HCT116 (cell line): ENCODE measurements at places on chromosomes 16 and 17. TPM values are rescaled to one million over a fixed set of nuclear protein-coding genes. Genes with fewer than 3 reads are reported as not detected.

DNA sequence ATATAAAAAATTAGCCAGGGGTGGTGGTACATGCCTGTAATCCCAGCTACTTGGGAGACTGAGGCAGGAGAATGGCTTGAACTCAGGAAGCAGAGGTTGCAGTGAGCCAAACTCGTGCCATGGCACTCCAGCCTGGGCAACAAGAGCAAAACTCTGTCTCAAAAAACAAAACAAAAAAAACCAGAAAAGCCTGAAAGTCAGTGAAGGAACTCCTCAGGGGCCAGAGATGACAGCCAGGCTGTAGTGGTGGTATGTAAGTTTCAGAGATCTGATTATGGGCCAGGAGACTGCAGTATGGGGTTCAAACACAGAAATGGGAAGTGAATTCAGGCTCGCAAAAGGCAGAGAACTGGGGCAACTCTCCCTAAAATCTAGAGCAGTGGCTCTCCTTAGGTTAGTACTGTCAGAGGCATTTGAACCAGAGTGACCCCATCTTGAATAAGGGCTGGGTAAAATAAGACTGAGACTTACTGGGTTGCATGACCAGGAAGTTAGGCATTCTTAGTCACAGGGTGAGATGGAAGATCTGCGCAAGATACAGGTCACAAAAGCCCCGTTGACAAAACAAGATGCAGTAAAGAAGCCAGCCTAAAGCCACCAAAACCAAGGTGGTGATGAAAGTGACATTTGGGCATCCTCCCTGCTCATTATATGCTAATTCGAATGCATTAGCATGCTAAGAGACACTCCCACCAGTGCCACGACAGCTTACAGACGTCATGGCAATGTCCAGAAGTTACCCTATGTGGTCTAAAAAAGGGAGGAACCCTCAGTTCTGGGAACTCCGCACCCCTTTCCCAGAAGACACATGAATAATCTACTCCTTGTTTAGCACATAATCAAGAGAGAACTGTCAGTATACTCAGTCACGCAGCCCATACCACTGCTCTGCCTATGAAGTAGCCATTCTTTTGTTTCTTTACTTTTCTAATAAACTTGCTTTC lies 120.2 kb upstream of the XYLT1 start:
- no peak overlapping the region for H3K4me3 ChIP-seq
- peaks cover 40% of the 10 kb centered on the region for H3K27me3 ChIP-seq
- DNase-seq = no peak
- no peak overlapping the region for H3K27ac ChIP-seq
- H3K4me1 ChIP-seq = no peaks in the 10 kb centered on the region

SMIM36 gene
- 0.37 TPM for total RNA-seq

SETD6 gene
- total RNA-seq = 26.6 TPM

DNA sequence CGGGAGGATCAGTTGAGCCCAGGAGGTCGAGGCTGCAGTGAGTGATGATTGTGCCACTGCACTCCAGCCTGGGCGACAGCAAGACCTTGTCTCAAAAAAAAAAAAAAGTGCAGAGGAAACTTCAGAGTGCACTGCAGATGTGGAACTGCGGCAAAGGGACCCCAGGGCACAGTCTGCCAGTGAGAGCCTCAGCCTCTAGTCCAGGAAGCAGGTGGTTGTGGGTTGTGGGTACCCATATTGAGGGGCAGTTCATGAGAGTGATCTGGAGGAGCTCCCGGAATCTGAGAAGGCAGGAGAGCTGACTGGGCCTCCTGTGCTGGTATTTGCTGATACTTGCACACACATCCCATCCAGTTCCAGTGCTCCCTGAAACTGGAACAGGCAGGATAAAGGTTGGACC lies 13.1 kb downstream of the FOXN1 start:
- no peak for DNase-seq
- no peaks in the 10 kb centered on the region for H3K36me3 ChIP-seq
- no peaks in the 10 kb centered on the region for H3K27me3 ChIP-seq
- H3K27ac ChIP-seq = no peak overlapping the region
- no peaks in the 10 kb centered on the region for H3K4me1 ChIP-seq

COG4 gene
- total RNA-seq = 54.2 TPM

GRCh38 chr16:13829697-13830299 lies 90.2 kb upstream of the ERCC4 start:
- no peaks in the 10 kb centered on the region for H3K4me1 ChIP-seq
- H3K36me3 ChIP-seq = no peaks in the 10 kb centered on the region
- H3K27ac ChIP-seq = no peak overlapping the region
- H3K27me3 ChIP-seq = peaks cover 24% of the 10 kb centered on the region
- DNase-seq = no peak

MMP25 gene
- total RNA-seq = 2.5 TPM

CA7 gene
- total RNA-seq = not detected

DNA sequence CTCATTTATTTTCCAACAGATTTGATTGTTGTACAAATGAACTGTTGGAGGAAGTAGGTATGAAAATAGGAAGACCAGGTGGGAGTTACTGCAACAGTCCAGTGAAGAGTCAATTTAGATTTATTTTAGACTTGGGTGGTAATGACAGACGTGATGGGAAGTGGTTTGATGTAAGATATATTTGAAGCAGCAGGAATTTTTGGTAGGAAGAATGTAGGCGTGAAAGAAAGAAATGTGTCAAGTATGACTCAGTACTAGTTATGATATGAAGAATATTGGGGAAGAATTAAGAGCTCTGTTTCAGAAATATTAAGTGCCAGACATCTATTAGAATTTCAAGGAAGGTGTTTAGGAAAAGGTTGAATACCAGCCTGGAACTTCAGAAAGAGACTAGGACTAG lies 247.9 kb upstream of the AXIN2 start:
- DNase-seq = no peak
- H3K36me3 ChIP-seq = no peaks in the 10 kb centered on the region
- no peaks in the 10 kb centered on the region for H3K4me1 ChIP-seq
- no peak overlapping the region for H3K4me3 ChIP-seq
- no peak overlapping the region for H3K27ac ChIP-seq

CCL15 gene
- total RNA-seq = not detected

- no peak overlapping the region for H3K4me3 ChIP-seq
- H3K27ac ChIP-seq = no peak overlapping the region
- DNase-seq = no peak
- no peaks in the 10 kb centered on the region for H3K4me1 ChIP-seq
These were observed 131.9 kb upstream of the ZFHX3 start for GRCh38 chr16:73179705-73180331.

PRSS53 gene
- 11.6 TPM for total RNA-seq

VAT1L gene
- total RNA-seq = 0.10 TPM

GRCh38 chr16:67391424-67392300 lies 1.6 kb downstream of the TPPP3 start:
- H3K4me3 ChIP-seq = no peak overlapping the region
- no peak for DNase-seq
- H3K36me3 ChIP-seq = no peaks in the 10 kb centered on the region
- H3K27me3 ChIP-seq = no peaks in the 10 kb centered on the region
- H3K27ac ChIP-seq = no peak overlapping the region
- peaks cover 10% of the 10 kb centered on the region for H3K4me1 ChIP-seq

DNA sequence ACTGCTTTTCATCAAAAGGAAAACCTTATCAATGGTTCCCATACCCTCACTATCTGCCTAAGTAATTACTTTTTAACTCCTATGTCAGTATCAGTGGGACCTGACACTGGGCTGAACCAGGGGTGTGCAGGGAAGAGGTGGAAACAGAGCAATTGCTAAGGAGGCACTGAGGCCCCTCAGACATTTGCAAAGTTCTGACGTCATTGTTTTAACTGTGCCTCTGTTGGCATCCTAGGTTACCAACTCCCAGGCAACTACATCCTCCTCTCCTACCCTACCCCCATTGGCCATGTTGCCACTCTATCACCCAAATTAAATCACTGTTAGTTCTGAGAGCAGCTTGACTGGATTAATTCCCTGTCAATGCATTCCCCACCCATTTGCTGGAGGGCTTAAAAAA lies 8.0 kb upstream of the WWOX start:
- DNase-seq = no peak
- peaks cover 17% of the 10 kb centered on the region for H3K27me3 ChIP-seq
- H3K4me3 ChIP-seq = no peak overlapping the region
- no peaks in the 10 kb centered on the region for H3K36me3 ChIP-seq
- H3K4me1 ChIP-seq = no peaks in the 10 kb centered on the region
- no peak overlapping the region for H3K27ac ChIP-seq

CLDN7 gene
- 286 TPM for total RNA-seq

DNA sequence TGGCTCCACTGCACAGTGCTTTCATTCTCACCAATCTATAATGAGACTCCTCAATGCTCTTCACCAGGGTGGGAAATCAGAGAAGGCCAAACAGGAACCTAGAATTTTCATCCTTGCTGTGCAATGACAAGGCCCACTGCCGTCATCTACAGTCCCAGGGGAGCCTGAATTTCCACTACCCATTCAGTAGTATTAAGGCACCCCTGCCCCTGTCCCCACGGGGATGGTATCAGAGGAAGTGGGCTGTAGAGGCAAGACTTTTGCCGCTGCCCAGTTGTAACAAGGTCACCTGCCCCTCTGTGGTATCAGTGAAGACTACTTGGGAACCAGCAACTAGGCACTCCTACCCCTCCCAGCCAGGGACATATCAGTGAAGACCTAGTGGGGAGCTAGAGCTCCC lies 104.5 kb downstream of the C16orf78 start:
- H3K27me3 ChIP-seq = peaks cover 19% of the 10 kb centered on the region
- no peak overlapping the region for H3K27ac ChIP-seq
- no peak overlapping the region for H3K4me3 ChIP-seq
- H3K36me3 ChIP-seq = no peaks in the 10 kb centered on the region
- no peak for DNase-seq
- H3K4me1 ChIP-seq = no peaks in the 10 kb centered on the region

DNA sequence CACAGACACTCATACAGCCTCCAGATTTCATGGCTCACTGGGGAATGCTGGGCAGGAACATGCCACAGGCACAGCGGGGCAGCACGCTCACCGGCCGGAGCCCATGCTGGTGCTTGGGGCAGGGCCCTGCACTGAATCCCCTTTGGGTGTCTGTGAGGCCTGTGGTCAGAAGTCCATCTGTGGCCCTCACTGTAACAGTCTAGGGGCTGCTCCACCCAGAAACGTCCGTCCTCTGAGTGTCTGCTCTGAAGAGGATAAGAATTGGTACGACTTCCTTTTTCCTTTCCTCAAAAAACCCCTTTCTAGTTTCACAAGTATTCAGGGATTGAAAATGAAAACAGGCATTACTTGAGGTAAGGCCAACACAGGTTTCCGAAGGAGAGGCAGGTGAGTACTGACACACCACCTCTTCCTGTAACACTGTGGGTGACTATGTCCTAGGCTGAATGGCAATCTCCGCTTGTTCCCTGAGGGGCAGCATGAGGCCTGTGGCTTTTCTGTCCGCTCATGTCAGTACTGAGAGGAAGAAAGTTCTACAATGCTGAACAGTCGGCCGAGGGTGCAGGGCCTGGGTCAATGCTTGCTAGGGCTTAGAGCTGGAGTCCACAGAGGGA lies 42.5 kb downstream of the TMEM11 start:
- DNase-seq = no peak
- no peak overlapping the region for H3K27ac ChIP-seq
- no peaks in the 10 kb centered on the region for H3K4me1 ChIP-seq

TAC4 gene
- total RNA-seq = not detected

VASN gene
- 6.3 TPM for total RNA-seq

- no peaks in the 10 kb centered on the region for H3K4me1 ChIP-seq
- no peak overlapping the region for H3K27ac ChIP-seq
- no peaks in the 10 kb centered on the region for H3K36me3 ChIP-seq
- H3K4me3 ChIP-seq = no peak overlapping the region
These were observed 20.6 kb downstream of the TPPP3 start for GRCh38 chr16:67372664-67373063.

- H3K36me3 ChIP-seq = no peaks in the 10 kb centered on the region
- no peak overlapping the region for H3K27ac ChIP-seq
- no peaks in the 10 kb centered on the region for H3K27me3 ChIP-seq
- peaks cover 11% of the 10 kb centered on the region for H3K4me1 ChIP-seq
- peak overlapping the region; percentile 11 for H3K4me3 ChIP-seq
These were observed 29.0 kb downstream of the MARCHF10 start for GRCh38 chr17:62778990-62779681.

DNA sequence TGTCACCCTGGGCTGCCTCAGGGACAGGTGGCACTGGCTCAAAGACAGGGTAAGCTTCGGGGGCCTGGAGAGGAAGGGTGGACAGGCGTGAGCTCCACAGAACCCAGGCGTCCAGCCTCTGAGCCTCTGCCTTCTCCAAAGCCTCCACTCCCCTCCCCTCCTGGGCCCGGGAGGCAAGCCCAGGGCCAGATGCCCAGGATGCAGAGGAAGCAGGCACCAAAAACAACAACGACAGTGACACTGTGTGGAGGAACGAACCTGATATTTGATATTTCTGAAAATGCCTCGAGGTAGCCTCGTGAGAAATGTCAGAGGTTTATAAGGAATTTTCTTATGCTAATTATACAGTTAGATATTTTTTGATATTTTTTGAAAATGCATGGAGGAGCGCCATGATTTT lies 6.0 kb downstream of the BCL7C start:
- H3K4me3 ChIP-seq = no peak overlapping the region
- no peaks in the 10 kb centered on the region for H3K27me3 ChIP-seq
- H3K27ac ChIP-seq = no peak overlapping the region
- H3K36me3 ChIP-seq = peaks cover 15% of the 10 kb centered on the region; the same call in 1 of the 2 replicates

- no peak overlapping the region for H3K27ac ChIP-seq
- no peak overlapping the region for H3K4me3 ChIP-seq
- DNase-seq = no peak
- H3K36me3 ChIP-seq = no peaks in the 10 kb centered on the region
- no peaks in the 10 kb centered on the region for H3K27me3 ChIP-seq
These were observed 214.1 kb downstream of the HS3ST4 start for GRCh38 chr16:25905810-25906209.

DNA sequence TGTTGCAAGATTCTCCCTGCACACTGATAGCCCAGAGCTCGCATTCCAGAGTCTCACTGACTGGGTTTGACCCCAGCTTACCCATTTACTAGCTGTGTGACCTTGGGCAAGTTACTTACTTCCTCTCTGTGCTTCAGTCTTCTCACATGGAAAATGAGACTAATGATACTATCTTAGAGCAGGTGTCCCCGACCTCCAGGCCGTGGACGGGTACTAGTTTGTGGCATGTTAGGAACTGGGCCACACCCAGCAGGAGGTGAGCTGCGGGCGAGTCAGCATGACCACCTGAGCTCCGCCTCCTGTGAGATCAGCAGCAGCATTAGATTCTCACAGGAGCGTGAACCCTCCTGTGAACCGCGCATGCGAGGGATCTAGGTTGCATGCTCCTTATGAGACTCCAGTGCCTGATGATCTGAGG lies 15.8 kb downstream of the ANKFY1 start:
- peak overlapping the region; percentile 32 for H3K27ac ChIP-seq
- peak overlapping the region; percentile 14; the same call in 1 of the 2 replicates for H3K4me3 ChIP-seq
- H3K36me3 ChIP-seq = no peaks in the 10 kb centered on the region
- H3K27me3 ChIP-seq = no peaks in the 10 kb centered on the region
- DNase-seq = peak; percentile 23
- peaks cover 27% of the 10 kb centered on the region for H3K4me1 ChIP-seq

DNA sequence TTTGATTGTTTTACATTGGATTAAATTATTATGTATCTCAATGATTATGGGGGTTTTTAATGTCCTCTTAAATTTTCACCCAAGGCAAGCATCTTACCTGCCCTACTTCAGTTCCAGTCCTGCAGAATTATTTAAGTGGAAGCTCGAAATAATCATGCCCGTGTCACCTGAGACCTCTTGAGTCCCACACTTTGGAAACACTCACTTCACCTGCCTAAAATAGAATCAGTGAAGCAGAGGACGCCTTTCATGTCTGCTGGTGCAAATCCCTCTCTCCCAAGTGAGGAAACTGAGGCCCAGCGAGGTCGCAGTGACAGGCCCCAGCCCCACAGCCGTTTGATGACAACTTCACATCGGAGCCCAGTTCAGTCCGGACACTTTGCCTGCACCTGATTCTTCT lies 284.6 kb downstream of the C16orf95 start:
- no peak overlapping the region for H3K27ac ChIP-seq
- no peak overlapping the region for H3K4me3 ChIP-seq
- peaks cover 10% of the 10 kb centered on the region; the same call in 1 of the 2 replicates for H3K27me3 ChIP-seq
- no peak for DNase-seq
- no peaks in the 10 kb centered on the region for H3K36me3 ChIP-seq
